ENCODE measurements at places on chromosomes 16 and 17. TPM values are rescaled to one million over a fixed set of nuclear protein-coding genes. Genes with fewer than 3 reads are reported as not detected.
A peak's percentile ranks its signal among the peaks of the same experiment; 100 is the strongest.

CX3CL1 gene
- total RNA-seq: 0.35 TPM

TM4SF5 gene
- not detected for total RNA-seq

C16orf89 gene
- total RNA-seq: not detected

NLRC3 gene
- not detected for total RNA-seq

KCNG4 gene
- total RNA-seq: not detected

UMOD gene
- not detected for total RNA-seq

CMTM2 gene
- total RNA-seq: not detected

MRPL28 gene
- 154 TPM for total RNA-seq

CTNS gene
- total RNA-seq: 17.5 TPM

PDXDC1 gene
- 62.6 TPM for total RNA-seq

- no peaks in the 10 kb centered on the region for H3K27me3 ChIP-seq
- H3K4me1 ChIP-seq: no peaks in the 10 kb centered on the region
- no peak overlapping the region for H3K27ac ChIP-seq
- no peak for DNase-seq
These were observed 6.5 kb downstream of the SGSH start for GRCh38 chr17:80213643-80213975.

DNA sequence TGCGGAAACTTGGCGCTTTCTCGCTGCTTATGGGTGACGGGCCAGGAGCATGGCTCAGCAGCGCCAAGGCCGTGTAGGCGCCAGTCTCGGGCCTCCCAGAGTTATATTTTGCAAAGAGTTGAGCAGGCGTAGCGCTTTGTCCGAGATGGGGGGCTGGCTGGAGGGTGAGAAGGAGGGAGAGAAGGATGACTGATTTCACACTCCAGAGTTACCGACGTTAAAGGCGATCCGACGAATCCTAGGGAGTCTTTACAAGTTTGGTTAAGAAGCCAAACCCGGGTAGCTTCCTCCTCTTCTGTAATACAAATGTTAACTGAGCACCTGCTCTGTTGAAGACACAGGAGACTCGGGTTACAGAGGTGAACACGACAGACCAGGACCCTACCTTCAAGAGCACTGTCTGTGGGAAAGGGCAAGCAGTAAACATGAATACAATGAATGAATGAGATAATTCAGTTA is 782 bp downstream of the POLR2A start:
- H3K27me3 ChIP-seq: no peaks in the 10 kb centered on the region
- no peak for DNase-seq
- peaks cover 21% of the 10 kb centered on the region for H3K4me1 ChIP-seq
- peak overlapping the region; percentile 76 for H3K4me3 ChIP-seq
- 0 out of 2 replicates have a peak, but pooled peaks cover 2% of the 10 kb centered on the region for H3K36me3 ChIP-seq

DNA sequence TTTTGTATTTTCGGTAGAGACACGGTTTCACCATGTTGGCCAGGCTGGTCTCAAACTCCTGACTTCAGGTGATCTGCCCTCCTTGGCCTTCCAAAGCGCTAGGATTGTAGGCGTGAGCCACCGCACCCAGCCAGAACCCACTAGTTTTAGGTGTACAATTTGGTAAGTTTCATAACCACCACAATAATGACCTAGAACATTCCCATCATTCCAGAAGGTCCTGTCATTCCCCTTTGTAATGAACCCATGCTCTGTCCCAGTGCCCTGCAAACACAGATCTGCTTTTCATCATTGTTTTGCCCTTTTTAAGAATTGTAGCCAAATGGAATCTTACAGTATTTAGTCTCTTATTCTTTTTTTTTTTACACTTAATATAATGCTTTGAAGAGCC is 35.6 kb upstream of the IRF8 start:
- no peak overlapping the region for H3K4me3 ChIP-seq
- H3K27me3 ChIP-seq: peaks cover 12% of the 10 kb centered on the region
- no peaks in the 10 kb centered on the region for H3K4me1 ChIP-seq
- no peak for DNase-seq

- no peak overlapping the region for H3K4me3 ChIP-seq
- no peaks in the 10 kb centered on the region for H3K27me3 ChIP-seq
These were observed 9.5 kb downstream of the EXOC7 start for GRCh38 chr17:76094046-76094445.

- no peak overlapping the region for H3K4me3 ChIP-seq
- H3K4me1 ChIP-seq: peaks cover 5% of the 10 kb centered on the region
- H3K27me3 ChIP-seq: no peaks in the 10 kb centered on the region
- DNase-seq: no peak
- no peak overlapping the region for H3K27ac ChIP-seq
- no peaks in the 10 kb centered on the region for H3K36me3 ChIP-seq
These were observed 78.7 kb downstream of the CDYL2 start for GRCh38 chr16:80725566-80726162.

DNA sequence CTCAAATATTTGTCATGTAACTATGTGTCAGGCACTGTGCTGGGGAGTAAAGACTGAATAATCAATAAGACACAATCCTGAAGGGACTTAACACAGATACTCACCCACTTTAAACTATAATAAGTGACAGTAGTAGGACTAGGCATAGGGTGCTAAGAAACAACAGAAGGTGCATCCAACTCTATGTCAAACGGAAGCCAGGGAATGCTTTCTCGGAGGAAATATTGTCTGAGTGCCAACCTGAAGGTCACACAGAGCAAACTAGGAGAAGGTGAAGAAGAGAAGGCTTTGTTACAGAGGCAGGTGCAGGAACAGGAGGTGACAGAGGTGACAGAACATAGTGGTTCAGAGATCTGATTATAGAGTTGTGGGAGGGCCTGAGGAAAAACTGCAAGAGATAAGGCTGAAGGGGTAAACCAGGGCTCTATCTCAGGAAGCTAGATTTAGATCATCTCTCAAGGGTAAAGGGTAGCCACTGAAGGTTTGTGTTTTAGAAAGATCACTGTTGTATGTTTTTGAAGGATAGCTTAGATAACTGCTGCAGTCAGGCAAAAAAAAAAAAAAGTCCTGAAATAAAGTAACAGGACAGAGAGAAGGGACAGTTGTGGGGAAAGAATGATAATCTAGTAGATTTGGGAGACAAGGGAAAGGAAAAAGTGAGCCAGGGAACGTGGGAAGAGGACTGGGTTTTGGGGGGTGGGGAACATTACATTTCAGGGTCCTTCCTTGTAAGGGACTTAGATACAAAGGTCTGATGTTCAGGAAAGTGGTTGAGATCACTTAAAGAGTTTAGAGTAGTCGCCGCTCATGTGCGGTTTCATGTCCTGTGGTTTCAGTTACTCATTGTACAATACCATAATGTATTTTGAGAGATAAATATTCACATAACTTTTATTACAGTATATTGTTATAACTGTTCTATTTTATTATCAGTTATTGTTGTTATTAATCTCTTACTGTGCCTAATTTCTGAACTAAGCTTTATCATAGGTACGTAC is 85.6 kb upstream of the NETO2 start:
- no peaks in the 10 kb centered on the region for H3K36me3 ChIP-seq
- no peaks in the 10 kb centered on the region for H3K27me3 ChIP-seq
- H3K4me3 ChIP-seq: no peak overlapping the region
- DNase-seq: no peak
- no peaks in the 10 kb centered on the region for H3K4me1 ChIP-seq

DNA sequence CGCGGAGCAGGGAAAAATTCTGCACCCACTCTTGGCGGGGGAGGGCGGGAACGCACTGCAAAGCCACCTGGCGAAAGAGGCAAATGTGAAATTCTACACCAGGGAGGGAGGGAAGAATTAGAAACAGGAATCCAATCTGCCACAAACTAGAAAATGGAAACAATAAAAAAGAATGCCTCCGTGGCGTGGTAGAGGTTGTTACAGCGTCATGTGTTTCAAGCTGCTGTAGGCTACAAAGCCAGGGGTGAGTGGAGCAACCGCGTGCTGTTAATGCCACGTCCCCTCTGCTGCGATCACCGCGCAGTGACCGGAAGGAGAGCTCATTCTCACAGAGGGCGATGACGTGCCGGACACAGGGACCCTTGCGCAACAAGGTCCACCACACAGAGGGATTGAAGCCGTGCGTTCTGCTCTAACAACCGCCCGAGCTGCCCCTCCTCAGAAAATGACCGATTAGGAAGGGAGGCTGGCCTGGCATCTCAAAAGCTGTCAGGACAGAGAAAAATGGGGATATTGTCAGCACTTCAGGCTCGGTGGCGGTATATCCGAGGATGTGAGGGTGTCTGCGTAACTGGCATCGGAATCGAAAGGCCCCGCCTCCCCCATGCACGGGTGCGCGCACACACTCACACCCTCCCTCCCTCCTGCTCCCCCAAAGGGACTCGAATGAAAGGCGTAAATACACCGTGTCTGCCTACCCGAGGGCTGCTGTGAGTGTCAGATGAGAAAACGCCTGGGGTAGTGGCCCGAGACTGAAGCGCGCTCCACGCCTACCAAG is 70.8 kb upstream of the TNRC6C start:
- DNase-seq: no peak
- H3K4me1 ChIP-seq: peaks cover 10% of the 10 kb centered on the region
- H3K27me3 ChIP-seq: peaks cover 76% of the 10 kb centered on the region
- peak overlapping the region; percentile 44 for H3K4me3 ChIP-seq
- no peaks in the 10 kb centered on the region for H3K36me3 ChIP-seq

- H3K27me3 ChIP-seq: no peaks in the 10 kb centered on the region
- H3K27ac ChIP-seq: no peak overlapping the region
- H3K4me3 ChIP-seq: no peak overlapping the region
- DNase-seq: no peak
These were observed 25.4 kb downstream of the CMTM3 start for GRCh38 chr16:66629856-66630255.

- H3K4me1 ChIP-seq: peaks cover 5% of the 10 kb centered on the region
- H3K36me3 ChIP-seq: peaks cover 38% of the 10 kb centered on the region
- no peak overlapping the region for H3K27ac ChIP-seq
These were observed 31.9 kb downstream of the PMP22 start for GRCh38 chr17:15233022-15233805.

DNA sequence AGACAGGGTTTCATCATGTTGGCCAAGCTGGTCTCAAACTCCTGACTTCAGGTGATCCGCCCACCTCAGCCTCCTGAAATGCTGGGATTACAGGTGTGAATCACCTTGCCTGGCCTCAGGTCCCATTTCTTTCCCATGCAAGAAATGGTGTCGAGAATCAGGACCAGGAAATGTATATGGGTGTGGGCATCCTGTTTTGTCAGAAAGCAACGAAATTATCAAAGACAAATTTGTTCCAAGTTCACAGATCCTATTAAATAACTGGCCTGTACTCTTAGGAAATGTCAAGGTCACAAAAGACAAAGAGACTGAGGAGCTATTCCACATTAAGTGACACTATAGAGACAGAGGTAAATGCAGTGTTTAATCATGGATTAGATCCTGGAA is 17.1 kb upstream of the ST6GALNAC1 start:
- no peaks in the 10 kb centered on the region for H3K36me3 ChIP-seq
- peaks cover 12% of the 10 kb centered on the region for H3K4me1 ChIP-seq

GRCh38 chr16:85662482-85662812 is 26.3 kb downstream of the GINS2 start:
- no peaks in the 10 kb centered on the region for H3K4me1 ChIP-seq
- H3K27me3 ChIP-seq: no peaks in the 10 kb centered on the region
- no peak overlapping the region for H3K4me3 ChIP-seq
- no peak for DNase-seq
- no peak overlapping the region for H3K27ac ChIP-seq

- H3K36me3 ChIP-seq: no peaks in the 10 kb centered on the region
- no peaks in the 10 kb centered on the region for H3K27me3 ChIP-seq
- peak overlapping the region; percentile 89 for H3K27ac ChIP-seq
- peaks cover 35% of the 10 kb centered on the region for H3K4me1 ChIP-seq
- peak overlapping the region; percentile 88 for H3K4me3 ChIP-seq
- DNase-seq: peak; percentile 72
These were observed 1.5 kb downstream of the GRB7 start for GRCh38 chr17:39738983-39739884.

GRCh38 chr16:3655030-3655395 is 522 bp downstream of the DNASE1 start:
- no peak for DNase-seq
- H3K4me3 ChIP-seq: no peak overlapping the region
- no peak overlapping the region for H3K27ac ChIP-seq
- H3K27me3 ChIP-seq: no peaks in the 10 kb centered on the region

DNA sequence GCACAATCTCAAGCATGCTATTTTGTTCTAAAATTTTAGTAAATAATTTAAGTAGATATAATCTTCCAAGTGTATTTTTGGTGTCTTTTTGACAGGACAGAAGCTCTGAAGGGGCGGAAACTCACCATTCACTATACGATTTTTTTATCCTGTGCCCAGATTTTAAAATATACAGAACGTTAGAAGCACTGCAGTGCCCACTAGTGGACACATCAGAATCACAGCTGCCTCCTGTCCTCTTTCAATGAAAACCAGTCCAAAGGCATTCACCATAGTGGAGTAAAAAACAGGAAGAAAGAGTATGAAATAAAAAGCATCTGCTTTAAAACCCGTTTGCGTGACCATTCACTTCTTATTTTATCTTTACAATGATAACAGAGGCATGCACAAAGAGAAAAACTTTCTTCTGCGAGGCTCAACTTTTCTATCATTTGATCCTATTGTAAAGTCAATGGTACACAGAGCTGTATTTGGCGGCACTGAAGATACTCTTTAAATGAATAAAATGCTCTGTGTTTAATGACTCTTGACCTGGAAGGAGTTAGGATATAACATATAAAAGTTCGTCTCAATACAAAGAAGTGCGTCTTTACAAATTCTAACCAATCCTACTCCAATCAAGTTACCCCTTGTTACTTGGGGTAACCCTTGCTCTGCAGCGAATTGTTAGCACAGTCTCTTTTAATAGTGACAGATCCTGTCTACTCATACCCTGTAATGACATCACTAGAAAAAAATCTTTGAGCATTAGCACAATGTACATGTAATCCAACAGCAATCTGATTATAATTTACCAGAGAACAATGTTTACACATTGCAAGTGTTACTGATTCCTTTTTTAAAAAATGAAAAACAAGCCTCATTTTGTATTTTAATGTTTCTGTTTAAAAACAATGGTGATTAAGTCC is 339.8 kb upstream of the PSMD7 start:
- DNase-seq: peak; percentile 64
- H3K4me3 ChIP-seq: no peak overlapping the region
- no peaks in the 10 kb centered on the region for H3K4me1 ChIP-seq

- H3K27me3 ChIP-seq: no peaks in the 10 kb centered on the region
- no peaks in the 10 kb centered on the region for H3K36me3 ChIP-seq
- peak overlapping the region; percentile 79 for H3K4me3 ChIP-seq
- no peak for DNase-seq
- no peak overlapping the region for H3K27ac ChIP-seq
These were observed 59.5 kb upstream of the RBL2 start for GRCh38 chr16:53374800-53375199.

DNA sequence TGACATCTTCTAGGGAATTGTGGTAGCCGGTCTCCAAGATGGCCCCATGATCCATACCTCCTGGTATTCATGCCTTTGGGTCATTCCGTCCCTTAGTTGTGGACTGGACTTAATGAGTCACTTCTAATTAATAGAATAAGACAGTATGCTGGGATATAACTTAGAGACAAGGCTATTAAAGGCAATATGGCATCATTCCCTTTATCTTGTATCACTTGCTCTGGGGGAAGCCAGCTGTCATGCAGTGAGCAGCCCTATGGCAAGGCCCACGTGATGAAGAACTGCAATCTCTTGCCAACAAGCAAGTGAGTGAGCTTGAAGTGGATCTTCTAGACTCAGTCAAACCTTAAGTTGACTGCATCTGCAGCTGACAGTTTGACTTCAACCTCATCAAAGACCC is 97.8 kb upstream of the MED13 start:
- peaks cover 34% of the 10 kb centered on the region for H3K4me1 ChIP-seq
- DNase-seq: no peak
- no peak overlapping the region for H3K27ac ChIP-seq
- no peaks in the 10 kb centered on the region for H3K27me3 ChIP-seq
- H3K4me3 ChIP-seq: no peak overlapping the region

GRCh38 chr16:86668136-86668910 is 90.0 kb downstream of the FOXL1 start:
- DNase-seq: peak; percentile 11
- H3K27me3 ChIP-seq: no peaks in the 10 kb centered on the region
- peaks cover 26% of the 10 kb centered on the region for H3K4me1 ChIP-seq
- no peaks in the 10 kb centered on the region for H3K36me3 ChIP-seq

Measured in PC-3 (cell line).